ENCODE measurements at places on chromosomes 16 and 17.

DNA sequence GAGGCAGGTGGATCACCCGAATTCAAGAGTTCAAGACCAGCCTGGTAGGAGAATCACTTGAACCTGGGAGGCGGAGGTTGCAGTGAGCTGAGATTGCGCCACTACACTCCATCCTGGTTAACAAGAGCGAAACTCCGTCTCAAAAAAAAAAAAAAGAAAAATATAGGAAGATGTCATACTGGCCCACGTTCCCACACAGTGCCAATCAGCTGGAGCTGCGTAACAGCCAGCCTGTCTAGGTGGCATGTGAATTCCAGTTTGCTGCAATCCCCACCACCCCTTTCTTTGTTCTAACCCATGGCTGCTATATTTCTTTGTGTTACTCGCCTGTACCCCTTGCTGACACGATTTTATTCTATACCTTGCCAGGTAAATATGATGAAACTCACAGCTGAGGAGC lies 7.5 kb downstream of the NFATC2IP start:
- no peak for DNase-seq

DNA sequence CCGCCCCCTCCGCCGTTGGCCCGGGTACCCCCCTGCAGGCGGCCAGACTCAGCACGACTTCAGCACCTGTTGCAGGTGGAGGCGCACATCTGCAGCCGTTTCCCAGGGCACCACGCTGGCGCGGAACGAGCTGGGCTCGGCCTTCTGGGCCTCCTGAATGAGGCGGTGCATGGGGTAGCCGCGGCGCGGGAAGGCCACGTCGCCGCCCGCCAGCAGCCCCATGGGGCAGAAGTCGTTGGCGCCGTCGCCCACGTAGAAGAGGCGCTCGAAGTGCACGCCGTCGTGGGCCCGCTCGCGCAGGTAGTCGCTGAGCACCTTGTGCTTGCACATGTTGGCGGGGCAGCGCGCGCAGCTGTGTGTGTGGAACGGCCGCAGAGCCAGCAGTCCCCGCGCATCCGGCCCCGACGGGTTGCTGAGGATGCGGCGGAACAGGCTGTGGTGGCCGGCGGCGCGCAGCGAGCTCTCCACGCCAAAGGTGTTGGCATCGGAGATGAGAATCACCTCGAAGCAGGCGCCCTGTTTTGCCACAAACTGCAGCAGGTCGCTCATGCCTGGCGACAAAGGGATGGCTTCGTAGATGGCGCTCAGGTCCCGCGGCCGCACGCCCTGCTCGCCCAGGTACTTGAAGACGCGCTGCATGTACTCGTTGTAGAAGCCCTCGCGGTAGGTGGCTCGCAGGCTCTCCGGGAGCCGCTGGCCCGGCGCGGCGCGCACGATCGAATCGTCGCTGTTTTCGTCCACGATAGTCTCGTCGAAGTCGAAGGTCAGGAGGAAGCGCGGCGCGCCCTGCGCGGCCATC lies 6.2 kb downstream of the PHOSPHO1 start:
- no peak for DNase-seq

- peak; percentile 4 for DNase-seq
Observed at GRCh38 chr16:56424791-56425438, 430 bp downstream of the AMFR start.

- no peak for DNase-seq
Observed at GRCh38 chr16:85205747-85206471, 93.6 kb upstream of the CIBAR2 start.

GRCh38 chr17:20225162-20226115 lies 216.3 kb downstream of the SPECC1 start:
- DNase-seq: no peak

DNA sequence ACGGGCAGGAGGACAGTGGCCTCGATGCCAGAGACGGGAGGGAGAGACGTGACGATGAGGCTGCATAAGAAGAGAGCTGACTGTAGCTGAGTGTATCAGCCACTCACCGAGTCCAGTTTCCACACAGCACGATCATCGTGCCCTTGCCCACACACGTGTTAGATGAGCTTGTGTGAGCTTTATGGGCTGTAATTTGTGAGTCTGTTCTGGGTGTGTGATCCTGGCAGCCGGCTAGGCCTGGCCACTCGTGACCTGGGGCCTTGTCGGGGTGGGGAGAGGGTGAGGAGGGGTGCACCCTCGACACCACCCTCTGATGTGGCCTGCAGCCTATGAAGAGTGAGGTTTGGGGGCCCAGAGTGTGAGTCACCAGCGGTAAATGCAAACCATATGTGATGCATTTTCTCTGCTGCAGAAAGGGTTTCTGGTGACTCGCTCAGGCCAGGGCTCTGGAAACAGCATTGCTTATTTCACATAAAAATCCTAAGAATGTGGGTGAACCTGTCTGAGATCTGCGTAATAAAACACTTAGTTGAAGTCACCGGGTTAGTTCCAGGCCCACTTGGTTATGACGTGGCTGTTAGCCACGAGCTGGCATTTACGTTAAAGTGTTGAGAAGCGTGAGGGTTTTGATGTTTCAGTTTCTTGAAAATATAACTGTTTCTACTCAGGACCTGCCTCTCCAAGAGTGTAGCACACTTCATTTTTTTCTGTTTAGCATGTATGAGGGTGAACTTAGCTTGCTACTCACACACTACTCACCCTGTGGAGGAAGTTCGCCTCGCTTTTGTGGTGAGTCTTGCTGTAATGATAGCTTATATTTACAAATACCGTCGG lies 4.2 kb downstream of the METRNL start:
- no peak for DNase-seq

GRCh38 chr17:13393841-13394710 lies 207.7 kb downstream of the HS3ST3A1 start:
- no peak for DNase-seq

DNA sequence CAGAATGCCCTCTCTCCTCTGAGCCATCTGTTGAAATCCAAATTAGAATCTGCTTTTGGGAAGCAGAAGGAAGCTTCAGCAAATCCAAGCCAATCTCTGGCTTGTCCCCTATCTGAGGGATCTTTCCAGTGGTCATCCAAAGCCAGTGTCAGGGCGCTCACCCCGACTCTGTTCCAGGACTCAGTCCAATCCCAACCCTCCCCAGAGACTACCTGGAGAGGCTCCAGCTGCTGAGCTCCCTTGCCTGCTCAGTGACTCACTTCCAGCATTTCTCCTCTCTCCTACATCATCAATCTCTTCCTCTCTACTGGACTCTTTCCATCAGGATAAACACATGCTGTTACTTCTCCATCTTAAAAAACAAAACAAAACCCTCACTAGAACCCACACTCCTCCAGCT lies 2.4 kb downstream of the MATCAP1 start:
- DNase-seq: no peak

- no peak for DNase-seq
Observed at GRCh38 chr17:75814900-75815373, 29.3 kb downstream of the UNC13D start.

GRCh38 chr16:69798466-69798865 lies 36.3 kb downstream of the WWP2 start:
- DNase-seq: no peak

GRCh38 chr17:79626156-79626890 lies 15.5 kb upstream of the RBFOX3 start:
- DNase-seq: no peak

GRCh38 chr17:1783834-1784611 lies 22.2 kb downstream of the SERPINF1 start:
- DNase-seq: no peak

- no peak for DNase-seq
Observed at GRCh38 chr16:35910409-35910808, 2451.0 kb downstream of the TP53TG3F start.

DNA sequence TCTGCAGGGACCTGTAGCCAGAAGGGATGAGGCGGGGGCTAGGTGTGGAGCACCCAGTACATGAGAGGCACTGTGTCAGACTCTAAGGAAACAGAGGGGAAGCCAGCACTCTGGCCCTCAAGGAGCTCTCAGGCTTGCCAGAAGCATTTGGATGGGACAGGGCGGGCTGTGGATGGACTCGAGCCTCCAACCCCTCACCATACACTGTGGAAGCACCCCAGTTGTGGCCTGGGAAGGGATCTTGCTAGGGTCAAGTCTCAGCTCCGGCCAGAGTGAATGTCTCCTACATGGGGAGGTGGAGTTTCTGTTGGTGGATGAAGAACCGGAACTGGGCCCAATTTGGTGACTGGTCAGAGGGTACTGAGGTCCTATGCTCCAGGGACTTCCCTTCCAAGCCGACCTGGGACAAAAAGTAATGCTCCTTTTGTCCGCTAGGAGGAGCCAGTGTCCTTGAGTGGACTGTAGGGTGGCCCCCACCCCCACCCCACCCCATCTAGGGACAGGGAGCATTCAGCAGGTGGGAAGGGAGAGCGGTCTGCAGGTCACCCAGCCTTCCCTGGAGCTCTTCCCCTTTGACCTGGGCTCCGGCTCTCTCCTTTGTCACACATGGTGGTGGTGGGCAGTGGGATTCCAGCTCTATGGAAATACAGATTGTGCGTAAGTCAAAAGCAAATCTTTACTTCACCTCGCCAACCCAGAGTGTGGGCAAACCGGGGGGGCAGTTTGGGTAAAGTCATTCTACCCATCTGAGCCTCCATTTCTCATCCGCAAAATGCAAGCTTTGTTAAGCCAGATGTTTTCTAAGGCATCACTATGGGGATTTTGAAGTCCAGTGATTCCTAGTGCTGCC lies 20.4 kb upstream of the PHB1 start:
- no peak for DNase-seq

DNA sequence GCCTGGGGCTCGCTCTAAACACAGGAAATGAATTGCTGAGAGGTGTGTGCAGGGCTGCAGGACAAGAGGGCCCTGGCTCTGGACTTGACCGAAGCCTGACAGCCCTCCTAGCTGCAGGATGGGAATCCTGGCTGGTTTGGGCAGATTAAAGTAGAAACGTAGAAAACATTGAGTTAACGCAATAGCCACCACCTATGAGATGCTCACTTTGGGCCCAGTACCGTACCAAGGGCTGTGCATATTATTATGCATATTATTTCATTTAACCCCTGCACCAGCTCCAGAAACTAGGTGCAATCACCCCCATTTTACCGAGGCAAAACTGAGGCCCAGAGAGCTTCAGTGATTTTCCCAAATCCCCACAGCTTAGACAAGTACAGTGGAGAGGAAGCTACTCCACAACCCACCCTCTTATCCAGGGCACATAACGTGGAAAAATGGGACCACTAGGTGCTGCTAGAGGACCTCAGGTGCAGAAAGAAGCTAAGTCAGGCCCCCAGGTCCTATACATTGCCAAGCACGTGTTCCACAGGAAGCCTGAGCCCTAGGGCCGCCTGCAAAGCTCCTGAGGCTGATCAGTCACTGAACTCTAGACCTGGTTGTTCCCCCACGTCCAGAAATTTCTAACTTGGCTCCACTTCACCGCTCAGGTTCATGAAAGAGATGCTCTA lies 79.2 kb downstream of the MYH11 start:
- no peak for DNase-seq

- DNase-seq: no peak
Observed at GRCh38 chr17:4788159-4788806, 481 bp upstream of the GLTPD2 start.

GRCh38 chr16:54936979-54937670 lies 6.5 kb downstream of the IRX5 start:
- no peak for DNase-seq

DNA sequence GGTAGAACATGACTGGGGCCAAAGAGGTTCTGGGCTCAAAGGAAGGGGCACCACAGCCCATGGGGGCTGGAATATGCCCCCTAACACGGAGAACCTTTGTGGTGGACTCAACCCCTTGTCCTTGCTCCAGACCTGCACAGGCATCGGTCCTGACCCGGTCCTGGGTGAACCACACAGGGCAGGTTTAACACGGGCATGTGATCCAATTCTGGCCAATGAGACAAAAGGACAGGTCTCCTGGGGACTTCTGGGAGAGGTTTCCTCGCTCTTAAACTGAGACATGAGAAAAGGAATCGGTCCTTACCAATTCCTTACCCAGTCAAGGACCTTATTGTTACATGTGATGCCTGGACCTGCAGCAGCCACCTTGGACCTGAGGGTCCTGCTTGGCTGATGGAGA lies 3.7 kb downstream of the DOC2B start:
- DNase-seq: no peak

DNA sequence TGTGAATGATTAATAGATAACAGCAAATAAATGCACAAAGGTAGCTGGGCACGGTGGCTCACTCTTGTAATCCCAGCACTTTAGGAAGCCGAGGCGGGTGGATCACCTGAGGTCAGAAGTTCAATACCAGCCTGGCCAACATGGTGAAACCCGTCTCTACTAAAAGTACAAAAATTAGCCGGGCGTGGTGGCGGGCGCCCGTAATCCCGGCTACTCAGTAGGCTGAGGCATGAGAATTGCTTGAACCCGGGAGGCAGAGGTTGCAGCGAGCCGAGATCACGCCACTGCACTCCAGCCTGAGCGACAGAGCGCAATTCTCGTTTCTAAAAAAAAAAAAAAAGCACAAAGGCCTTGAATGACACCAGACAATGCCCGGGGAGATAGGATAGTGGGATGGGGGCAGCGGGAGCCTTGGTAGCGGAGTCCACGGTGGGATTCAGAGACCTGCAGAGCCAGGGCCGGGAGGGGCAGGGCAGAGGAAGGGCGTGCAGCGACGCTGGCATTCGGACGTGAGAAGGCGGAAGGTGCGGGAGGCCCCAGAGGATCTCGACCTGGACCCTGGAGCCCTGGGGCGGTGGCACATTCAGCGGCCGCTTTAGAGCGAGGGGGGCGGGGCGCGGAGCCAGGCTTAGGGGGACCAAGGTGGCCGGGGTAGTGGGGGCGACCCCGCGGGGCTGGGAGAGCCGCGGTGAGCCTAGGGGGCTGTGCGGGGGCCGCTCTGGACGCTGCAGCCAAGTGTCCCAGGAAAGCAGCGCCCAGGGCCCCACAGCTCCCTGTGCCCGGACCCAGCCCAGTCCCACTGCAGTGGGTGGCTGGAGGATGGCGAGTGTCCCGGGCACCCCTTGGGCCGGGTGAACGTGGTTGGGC lies 999 bp upstream of the FLYWCH2 start:
- no peak for DNase-seq

GRCh38 chr16:15701975-15702970 lies 52.2 kb downstream of the NDE1 start:
- DNase-seq: no peak

- DNase-seq: no peak
Observed at GRCh38 chr16:85006639-85007038, 4.7 kb downstream of the ZDHHC7 start.

GRCh38 chr16:88956546-88957432 lies 20.2 kb downstream of the CBFA2T3 start:
- DNase-seq: no peak

GRCh38 chr17:82297714-82298537 lies 19.5 kb downstream of the CD7 start:
- DNase-seq: peak; percentile 89
